ENCODE measurements at places on chromosomes 4 and X. TPM values are rescaled to one million over a fixed set of nuclear protein-coding genes. Genes with fewer than 3 reads are reported as not detected.

DNA sequence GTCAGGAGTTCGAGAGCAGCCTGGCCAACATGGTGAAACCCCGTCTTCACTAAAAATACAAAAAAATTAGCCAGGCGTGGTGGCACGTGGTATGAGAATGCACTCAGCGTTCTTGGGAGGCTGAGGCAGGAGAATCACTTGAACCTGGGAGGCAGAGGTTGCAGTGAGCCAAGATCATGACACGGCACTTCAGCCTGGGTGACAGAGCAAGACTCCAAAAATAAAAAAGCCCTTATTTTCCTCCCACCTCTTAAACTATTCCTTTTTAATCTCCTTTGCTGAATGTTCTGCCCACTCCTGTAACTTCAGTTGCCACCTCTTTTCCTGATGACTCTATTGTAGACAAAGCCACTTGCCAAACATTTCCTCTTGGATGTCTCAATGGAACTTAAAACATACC, 72.6 kb downstream of the TAF1 start:
- no peak for DNase-seq

- no peak for DNase-seq
Measured at GRCh38 chr4:75289914-75290582, 224.2 kb downstream of the RCHY1 start.

XG gene
- total RNA-seq: 0.18 TPM

PRPS2 gene
- total RNA-seq: 269 TPM

DNA sequence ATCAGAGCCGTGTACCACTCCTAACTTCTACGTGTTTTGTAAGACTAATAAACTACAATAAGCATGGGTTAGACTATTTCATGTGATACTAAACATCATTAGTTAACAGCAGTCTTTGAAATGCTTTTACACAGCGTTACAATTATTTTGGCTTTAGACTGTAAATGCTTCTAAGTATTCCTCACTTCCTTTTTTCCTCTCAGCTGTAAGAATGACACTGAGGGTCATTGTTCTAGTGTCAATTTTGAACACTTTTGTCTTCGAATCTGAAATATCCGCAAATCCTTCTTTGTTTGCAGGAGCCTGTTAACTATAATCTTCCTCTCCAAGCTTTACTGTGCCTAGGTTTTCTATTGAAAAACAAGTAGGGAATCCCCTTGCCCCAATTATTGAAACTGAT, 1.5 kb downstream of the ABCE1 start:
- DNase-seq: no peak

TLR10 gene
- 0.30 TPM for total RNA-seq

All from ovary (tissue), 10 donors.